ENCODE measurements at places on chromosomes 11 and 22. TPM values are rescaled to one million over a fixed set of nuclear protein-coding genes. Genes with fewer than 3 reads are reported as not detected.

- no peak for DNase-seq
Observed at GRCh38 chr11:8206251-8207079, 37.6 kb upstream of the RIC3 start.

- no peak for DNase-seq
Observed at GRCh38 chr11:128469220-128469619, 118.1 kb downstream of the ETS1 start.

Gene CREB3L1
- total RNA-seq: 0.75 TPM

DNA sequence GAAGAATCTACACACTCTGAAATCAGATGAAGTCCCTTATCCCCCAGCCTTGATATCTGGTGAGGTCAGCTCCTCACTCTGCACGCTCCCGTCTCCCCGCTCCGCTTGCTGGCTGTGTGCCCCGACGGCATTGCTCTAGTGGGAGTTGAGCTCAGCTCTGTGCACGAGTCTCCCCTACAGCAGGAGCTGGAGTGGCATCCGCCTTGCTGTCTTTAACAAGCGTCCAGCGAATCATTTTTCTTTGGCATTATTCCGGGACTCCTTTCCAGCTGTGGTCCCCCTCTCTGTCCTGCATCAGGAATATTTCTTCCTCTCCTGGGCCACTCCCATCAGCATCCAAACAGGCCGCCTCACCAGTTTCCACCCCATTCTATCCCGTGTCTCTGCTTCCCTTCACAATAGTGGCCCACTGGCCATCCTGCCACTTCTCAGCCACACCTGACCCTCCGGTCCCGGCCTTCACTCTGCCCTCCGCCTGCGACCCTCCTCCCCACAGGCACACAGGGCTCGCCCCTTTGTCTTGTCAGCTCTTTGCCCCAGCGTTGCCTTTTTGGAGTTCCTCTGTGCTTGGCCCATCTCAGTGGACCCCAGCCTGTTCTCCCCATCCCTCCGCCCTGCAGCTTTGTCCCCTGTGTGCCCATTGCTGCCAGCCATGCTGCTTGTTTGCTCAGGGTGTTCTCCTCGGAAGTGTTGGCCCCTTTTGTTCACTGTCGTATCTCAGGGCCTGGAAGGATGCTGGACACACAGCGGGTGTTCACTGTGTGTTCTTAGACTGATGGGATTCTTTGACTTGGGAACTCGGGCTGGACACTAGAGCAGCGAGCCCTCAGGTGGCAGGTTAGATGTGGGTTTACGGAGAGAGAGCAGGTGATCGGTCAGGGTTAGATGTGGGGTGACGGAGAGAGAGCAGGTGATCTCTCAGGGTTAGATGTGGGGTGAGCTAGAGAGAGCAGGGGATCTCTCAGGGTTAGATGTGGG is 441.8 kb downstream of the TBC1D22A start:
- DNase-seq: no peak

DNA sequence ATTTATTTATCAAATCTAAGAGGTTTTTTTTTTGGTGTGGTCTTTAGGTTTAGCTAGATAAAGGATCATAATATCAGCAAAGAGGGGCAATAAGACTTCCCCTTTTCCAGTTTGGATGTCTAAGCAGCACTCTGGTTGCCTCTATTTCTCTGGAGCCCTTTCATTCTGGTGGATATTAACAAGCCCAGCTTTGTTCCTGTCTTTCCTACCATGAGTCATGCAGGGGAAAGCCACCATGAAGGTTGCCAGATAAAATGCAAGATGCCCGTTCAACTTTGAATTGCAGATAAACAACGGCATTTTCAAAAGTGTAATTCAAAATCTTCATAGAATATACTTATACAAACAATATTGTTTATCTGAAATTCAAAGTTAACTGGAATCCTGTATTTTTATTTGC is 143.6 kb downstream of the ADAMTS15 start:
- DNase-seq: no peak

- DNase-seq: no peak
Observed at GRCh38 chr11:76629853-76630599, 40.5 kb downstream of the LRRC32 start.

DNA sequence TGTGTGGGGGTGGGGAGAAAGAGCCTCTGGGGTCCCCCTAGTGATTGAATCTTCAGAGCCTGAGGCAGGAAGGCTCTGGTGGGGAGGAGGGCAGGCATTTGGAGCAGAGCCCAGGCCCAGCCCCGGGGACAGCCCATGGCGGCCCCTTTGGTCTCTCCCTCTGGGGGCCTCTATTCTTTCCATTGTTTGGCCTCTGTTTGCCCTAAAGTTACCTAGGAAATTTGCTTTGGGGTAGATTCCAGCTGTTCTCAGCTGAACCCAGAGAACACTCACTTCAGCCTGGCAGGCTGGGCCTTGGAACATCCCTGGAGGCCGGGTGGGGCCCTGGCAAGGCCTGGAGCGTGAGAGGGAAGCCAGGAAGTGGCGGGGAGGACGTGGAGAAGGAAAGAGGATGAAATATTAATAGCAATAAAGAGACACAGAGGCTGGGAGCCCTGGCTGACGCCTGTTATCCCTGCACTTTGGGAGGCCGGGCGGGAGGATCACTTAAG is 22.9 kb upstream of the A4GALT start:
- DNase-seq: no peak

- DNase-seq: no peak
Observed at GRCh38 chr11:232783-233565, 3.2 kb downstream of the SIRT3 start.

Gene BRSK2
- total RNA-seq: 72.5 TPM

Gene OMP
- not detected for total RNA-seq

DNA sequence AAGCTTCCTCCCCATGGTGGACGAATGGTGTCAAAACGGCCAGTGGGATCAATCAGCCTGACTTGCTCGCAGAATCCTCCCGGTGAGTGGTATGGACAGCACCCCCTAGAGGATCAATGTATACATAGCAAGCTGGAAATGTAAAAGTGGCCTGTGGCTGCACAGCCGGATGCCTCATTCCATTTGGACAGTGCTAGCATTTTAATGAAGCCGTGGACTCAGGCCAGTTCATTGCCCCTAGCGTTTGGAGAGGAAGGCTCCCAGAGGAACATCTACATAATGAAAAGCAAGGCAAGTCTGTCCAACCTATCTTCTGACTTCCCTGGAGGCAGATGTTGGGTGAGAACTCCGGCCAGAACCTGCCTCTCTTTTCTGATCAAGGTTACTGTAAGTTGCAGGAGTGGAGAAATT is 942.3 kb downstream of the NTM start:
- DNase-seq: peak; percentile 18

DNA sequence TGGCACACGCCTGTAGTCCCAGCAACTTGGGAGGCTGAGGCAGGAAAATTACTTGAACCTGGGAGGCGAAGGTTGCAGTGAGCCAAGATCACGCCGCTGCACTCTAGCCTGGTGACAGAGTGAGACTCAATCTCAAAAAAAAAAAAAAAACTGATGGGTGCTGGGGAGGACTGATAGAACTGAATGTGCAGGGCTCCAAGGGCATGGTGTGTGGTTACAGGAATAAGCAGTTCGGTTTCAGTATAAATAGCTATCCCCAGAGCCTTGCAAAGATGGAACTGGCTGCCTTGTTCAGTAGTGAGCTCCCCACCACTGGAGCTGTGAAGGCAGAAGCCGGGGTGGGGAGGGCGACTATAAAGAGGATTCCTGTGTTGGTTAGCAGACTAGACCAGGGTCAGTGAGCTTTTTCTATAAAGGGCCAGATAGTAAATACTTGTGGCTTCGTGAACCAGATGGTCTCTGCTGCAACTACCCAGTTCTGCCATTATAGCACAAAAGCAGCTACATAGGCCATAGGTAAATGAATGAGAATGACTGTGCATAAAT is 5.9 kb downstream of the TOM1 start:
- DNase-seq: no peak

DNA sequence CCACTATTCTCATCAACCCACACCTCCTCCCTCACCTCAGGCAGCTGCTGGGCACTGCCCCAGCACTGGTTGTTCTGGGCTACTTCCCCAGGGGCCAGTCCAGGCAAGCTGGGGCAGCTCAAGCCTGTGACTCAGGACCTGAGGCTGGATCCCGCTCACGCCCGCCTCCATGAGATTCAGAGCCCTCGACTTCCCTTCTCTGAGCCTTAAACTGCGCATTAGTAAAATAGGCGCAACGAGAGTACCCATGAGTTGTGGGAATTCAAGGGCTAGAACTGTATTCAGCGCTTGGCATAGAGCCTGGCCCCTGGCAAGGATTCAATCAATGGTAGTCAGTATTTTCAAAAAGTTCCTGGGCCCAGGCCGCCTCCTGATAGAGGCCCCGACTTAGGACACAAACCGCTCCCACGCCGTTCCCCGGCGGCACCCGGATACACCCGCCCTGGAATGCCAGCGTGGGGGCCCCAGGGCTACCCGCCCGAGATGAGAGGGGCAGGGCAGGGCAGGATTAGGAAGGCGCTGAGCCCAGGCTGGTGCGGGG is 723 bp upstream of the CD82 start:
- no peak for DNase-seq

- DNase-seq: peak; percentile 96
Observed at GRCh38 chr22:44975427-44976262, 34.2 kb downstream of the PHF21B start.

- no peak for DNase-seq
Observed at GRCh38 chr11:125952559-125952958, 6.7 kb downstream of the VSIG10L2 start.

Gene APLNR
- 3.9 TPM for total RNA-seq

- DNase-seq: no peak
Observed at GRCh38 chr22:46390652-46391301, 55.3 kb downstream of the TRMU start.

Gene RIBC2
- total RNA-seq: 8.7 TPM

DNA sequence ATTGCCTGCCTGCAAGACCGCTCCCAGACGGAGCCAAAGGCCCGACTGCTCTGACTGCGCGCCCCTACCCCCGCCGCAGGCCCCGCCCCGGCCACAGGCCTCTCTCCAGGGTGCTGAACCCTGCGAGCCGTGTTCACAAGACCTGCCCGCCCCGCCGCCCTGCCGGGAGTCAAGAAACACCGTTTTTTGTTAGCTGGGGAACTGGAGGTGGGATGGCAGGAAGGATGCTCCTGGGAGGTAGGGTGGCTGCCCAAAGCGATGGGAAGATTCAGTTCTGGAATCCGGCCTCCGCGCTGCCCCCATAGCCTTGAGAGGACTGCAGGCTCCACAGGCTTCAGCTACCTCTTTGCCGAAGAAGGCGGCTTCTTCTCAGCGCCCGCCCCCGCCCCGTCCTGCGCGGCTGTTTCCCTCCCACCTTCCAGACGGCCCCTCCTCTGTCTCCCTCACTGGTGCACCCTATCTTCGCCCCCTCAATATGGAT is 2.7 kb upstream of the PDE2A start:
- DNase-seq: peak; percentile 84

DNA sequence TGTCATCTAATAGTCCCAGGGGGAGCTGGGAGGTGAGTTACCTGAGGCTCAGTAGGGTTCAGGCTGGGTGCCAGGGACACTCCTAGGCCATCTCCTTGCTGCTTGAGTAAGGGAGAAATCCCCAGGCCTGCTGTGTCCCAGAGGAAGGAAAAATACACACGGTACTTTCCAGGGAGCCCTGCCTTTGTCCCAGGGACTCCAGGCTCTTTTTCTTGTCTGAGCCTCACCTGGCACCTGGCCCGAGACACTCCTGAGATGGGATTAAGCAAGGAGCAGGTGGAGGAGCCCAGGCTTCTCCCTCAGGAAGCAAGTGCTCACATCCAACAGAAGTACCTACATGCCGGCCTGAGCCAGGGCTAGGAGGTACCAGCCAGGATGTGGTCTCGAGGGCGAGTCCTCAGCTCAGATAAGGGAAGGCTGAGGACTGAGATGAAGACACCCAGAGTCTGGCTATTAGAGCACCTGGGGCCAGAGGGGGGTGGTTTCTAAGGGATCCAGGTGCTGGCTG is 899 bp upstream of the KLHDC7B start:
- DNase-seq: no peak
